ENCODE measurements at places on chromosomes 1 and 21. TPM values are rescaled to one million over a fixed set of nuclear protein-coding genes. Genes with fewer than 3 reads are reported as not detected.

Gene KRTAP13-2
- total RNA-seq: not detected

Gene PDC
- not detected for total RNA-seq

Gene ACOT11
- 3.2 TPM for total RNA-seq

Gene HSPB7
- total RNA-seq: 0.65 TPM

Gene PEAR1
- total RNA-seq: 2.4 TPM

Gene PROX1
- 33.1 TPM for total RNA-seq

Gene DHDDS
- 16.0 TPM for total RNA-seq

Gene PCP4
- 2.1 TPM for total RNA-seq

Gene ZMYM1
- 4.3 TPM for total RNA-seq

Gene VSIG8
- not detected for total RNA-seq

Gene IFNLR1
- 8.4 TPM for total RNA-seq

Gene GBP7
- not detected for total RNA-seq

Gene NHLH1
- total RNA-seq: not detected

Gene DCST1
- total RNA-seq: not detected

Gene IL6R
- 9.4 TPM for total RNA-seq

Gene TFF2
- 1.2 TPM for total RNA-seq

Gene CD52
- total RNA-seq: 7.8 TPM

Gene RABIF
- 3.9 TPM for total RNA-seq

Gene TNNI3K
- total RNA-seq: 0.34 TPM

Gene KRTAP10-9
- total RNA-seq: not detected

Gene BGLAP
- 0.93 TPM for total RNA-seq

Gene PDXK
- total RNA-seq: 100 TPM

Gene SOD1
- total RNA-seq: 52.7 TPM

Gene RPRD2
- 13.7 TPM for total RNA-seq

Gene NUDT4B
- total RNA-seq: 0.32 TPM

Gene GBP6
- total RNA-seq: 0.09 TPM

Gene C1orf35
- 8.3 TPM for total RNA-seq

Gene OR4F16
- total RNA-seq: 0.23 TPM

Gene FYB2
- total RNA-seq: 1.2 TPM
